Glomerular endothelial cell (primary cell): ENCODE measurements at places on chromosomes 3 and 15. TPM values are rescaled to one million over a fixed set of nuclear protein-coding genes. Genes with fewer than 3 reads are reported as not detected.

DNA sequence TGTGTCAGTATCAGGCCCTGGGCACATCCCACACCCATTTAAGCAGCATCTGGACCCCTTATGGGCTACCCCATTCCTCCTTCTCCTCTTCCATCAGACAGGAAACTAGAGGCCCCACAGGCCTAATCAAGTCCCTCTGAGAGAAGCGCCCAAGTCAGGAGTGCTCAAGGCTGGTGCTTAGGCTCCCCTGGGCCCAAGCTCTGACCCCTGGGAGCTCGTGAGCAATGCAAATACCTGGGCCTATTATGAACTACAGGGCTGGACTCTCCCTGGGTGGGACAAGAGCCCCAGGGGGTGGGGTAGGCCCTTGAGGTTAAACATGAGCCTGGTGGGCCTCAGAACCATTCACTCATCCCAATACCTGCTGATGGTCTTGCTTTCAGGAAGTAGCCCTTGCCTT, 57.4 kb downstream of the SEMA3G start:
- DNase-seq = no peak

- no peak for DNase-seq
These were observed 103.1 kb upstream of the CCDC39 start for GRCh38 chr3:180782195-180782984.

ZPLD1 gene
- total RNA-seq = 0.10 TPM in 1 of 2 replicates, not detected in the other

OTOL1 gene
- total RNA-seq = not detected in 2 replicates

DNA sequence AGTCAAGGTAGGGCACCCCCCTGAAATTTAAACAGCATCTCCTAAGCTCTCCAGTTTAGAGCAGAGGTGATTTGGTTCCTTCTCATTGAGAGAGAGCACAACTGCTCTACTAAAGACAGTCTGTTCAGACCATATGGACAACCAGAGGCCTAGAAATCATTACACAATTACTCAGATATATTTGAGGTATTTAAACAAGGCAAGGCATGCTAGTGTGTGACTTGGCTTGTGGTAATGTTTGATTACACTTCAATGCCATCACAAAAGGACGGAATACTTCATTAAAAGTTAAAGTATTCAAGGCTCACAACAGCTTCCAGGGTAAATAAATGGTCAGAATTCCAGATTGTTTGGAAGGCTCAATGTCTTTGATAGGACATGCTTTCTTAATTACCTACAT, 110.2 kb downstream of the LRTM1 start:
- no peak for DNase-seq

DNA sequence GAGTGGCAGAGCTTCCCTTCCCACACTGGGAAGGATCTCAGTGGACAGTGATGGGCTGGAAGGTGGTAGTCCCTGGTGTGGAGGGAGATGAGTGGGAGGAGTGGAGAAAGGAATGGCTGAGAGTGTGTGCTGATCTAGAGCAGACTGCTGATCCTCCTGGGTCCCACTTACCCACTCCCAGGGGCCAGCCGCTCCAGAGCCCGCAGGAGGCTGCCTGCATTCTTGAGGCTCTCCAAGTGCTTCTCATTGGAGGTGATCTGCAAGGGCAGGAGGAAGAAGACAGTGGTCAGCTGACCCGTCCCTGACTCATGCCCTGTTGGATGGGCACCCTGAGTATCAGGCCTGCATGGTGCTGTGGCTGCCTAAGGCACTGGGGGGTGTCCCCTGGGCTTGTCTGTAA, 50.0 kb downstream of the CTNNB1 start:
- no peak for DNase-seq

PCSK6 gene
- total RNA-seq = 19.2 and 24.4 TPM in 2 replicates

DNA sequence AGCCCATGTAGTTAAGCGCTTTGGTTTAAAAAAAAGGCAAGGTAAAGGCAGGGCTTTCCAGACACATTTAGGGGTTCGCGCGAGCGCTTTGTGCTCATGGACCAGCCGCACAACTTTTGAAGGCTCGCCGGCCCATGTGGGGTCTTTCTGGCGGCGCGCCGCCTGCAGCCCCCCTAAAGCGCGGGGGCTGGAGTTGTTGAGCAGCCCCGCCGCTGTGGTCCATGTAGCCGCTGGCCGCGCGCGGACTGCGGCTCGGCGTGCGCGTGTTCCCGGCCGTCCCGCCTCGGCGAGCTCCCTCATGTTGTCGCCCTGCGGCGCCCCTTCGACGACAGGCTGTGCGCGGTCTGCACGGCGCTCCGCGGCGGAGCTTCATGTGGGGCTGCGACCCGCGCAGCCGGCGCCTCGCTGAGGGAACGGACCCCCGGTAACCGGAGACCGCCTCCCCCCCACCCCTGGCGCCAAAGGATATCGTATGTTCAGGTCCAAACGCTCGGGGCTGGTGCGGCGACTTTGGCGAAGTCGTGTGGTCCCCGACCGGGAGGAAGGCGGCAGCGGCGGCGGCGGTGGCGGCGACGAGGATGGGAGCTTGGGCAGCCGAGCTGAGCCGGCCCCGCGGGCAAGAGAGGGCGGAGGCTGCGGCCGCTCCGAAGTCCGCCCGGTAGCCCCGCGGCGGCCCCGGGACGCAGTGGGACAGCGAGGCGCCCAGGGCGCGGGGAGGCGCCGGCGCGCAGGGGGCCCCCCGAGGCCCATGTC, 927 bp downstream of the SMAD6 start:
- DNase-seq = no peak

GRCh38 chr3:81277853-81278252, 483.6 kb downstream of the GBE1 start:
- no peak for DNase-seq

ZCWPW2 gene
- 0.18 TPM in 1 of 2 replicates, not detected in the other for total RNA-seq

ZMYND10 gene
- 0.12 and 0.44 TPM in 2 replicates for total RNA-seq

DNA sequence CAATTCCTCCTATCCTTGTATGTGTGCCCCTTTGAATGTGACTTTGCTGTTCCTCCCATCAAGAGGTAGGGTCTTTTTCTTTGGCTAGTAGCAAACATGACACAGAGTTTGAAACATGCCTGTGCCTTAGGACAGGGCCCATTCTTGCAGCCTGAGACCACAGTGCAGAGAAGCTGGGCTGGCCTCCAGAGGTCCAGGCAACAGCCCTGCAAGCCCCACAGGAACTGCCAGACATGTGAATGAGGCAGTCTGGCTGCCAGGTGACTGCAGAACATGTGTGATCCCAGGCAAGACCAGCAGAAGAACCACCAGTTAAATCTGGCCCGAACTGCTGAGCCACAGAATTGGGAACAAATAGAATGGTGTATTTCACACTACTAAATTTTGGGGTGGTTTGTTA, 1.2 kb upstream of the HGD start:
- DNase-seq = no peak

DNA sequence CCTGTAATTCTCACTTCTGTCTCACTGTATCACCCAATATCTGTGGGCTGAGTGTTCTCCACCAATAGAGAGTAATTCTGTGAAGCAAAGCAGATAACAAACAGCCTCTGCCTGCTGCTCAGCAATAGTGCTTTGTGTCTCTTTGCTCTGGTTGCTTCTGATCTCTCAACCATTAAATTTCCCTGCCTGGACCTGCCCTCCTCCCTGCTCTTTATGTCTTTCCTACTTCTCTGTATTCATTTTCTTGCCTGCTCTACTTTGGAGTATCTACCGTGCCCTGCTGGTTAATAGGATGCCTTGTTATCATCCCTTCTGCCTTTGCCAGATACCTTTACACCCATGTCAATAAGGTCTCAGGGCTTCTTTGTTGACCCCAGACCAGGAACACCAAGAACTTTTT, 102.9 kb upstream of the CGNL1 start:
- DNase-seq = no peak

SLC6A20 gene
- total RNA-seq = not detected in 2 replicates

DNA sequence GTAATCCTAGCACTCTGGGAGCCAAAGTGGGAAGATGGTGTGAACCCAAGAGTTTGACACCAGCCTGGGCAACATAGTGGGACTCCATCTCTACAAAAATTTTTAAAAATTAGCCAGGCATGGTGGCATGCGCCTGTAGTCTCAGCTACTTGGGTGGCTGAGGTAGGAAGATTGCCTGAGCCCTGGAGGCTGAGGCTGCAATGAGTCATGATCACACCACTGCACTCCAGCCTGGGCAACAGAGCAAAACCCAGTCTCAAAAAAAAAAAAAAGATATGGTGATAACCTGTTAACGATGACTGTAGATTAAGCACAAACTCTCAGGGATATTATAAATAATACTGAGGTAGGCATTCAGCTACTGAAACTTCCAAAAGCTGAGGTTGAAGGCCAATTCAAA, 107.5 kb downstream of the SLC49A4 start:
- DNase-seq = no peak

GRCh38 chr3:166190360-166190759, 353.1 kb upstream of the BCHE start:
- DNase-seq = no peak

GPD1L gene
- total RNA-seq = 8.3 and 9.2 TPM in 2 replicates

NTRK3 gene
- 0.41 TPM in 1 of 2 replicates, not detected in the other for total RNA-seq

- no peak for DNase-seq
These were observed 27.8 kb downstream of the STARD5 start for GRCh38 chr15:81296186-81296585.

DZIP1L gene
- 3.5 and 17.7 TPM in 2 replicates for total RNA-seq

- no peak for DNase-seq
These were observed 6.5 kb downstream of the CHD2 start for GRCh38 chr15:92906563-92907081.

DNA sequence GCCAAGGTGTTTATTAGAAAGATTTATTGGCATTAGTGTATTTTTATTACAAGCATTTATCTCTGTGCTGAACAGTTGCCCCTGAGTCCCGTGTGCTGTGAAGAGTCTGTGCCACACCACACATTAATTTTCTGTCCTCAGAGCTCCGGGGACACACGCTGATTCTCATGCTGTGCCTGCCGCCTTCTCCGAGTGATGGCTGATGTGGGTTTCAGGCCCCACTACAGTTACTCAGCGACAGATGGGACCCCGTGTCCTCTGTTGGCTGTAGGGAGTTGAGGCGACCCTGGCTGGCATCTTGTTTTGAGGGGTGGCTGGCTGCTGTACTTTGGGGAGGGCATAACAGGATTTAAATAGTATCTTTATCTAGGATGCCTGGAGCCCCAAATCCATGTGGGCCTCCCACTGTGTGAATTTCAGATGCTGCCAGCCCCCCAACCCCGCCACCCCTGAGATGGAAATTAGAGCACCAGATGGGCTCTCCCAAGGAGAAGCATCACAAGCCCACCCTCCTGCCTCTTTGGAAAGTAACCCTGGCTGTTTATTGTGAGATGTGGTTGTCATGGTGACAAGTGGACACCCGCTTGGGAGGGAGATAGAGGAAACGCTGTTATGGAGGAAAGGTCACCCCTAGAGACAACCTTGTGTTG, 185.6 kb downstream of the APBA2 start:
- no peak for DNase-seq

DNA sequence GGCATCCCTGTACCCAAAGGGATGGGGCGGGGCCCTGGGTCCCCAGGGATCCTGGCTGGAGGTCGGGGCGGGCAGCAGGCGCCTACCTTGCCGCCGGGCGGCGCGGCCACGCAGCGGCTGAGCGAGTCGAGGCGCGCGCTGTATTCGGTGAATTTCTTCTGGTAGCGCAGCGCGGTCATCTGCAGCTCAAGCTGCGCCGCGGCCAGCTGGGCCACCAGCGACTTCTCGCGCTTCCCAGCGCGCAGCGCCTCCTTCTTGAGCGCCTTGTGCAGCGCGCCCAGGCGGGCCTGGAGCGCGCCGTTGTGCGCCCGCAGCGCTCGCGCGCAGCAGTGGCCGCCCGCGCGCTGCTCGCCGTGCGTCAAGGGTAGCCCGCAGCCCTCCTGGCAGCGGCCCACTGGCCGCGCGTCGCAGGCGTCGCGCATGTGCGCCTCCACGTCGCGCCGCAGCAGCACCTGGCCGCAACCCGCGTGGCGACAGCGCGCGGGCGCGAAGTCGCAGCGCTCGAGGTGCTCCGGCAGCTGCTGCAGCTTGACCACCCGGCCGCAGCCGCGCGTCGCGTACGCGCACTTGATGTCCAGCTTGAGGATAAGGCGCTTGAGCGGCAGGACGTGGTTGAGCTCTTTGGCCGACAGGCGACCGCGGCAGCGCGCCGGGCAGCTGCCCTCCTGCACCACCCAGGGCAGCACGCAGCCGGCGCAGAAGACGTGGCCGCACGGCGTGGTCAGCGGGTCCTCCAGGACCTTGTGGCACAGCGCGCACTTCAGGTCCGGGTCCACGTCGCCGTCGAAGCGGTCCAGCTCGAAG, 522 bp downstream of the PDZRN3 start:
- DNase-seq = no peak

TRIM42 gene
- not detected in 2 replicates for total RNA-seq

DNA sequence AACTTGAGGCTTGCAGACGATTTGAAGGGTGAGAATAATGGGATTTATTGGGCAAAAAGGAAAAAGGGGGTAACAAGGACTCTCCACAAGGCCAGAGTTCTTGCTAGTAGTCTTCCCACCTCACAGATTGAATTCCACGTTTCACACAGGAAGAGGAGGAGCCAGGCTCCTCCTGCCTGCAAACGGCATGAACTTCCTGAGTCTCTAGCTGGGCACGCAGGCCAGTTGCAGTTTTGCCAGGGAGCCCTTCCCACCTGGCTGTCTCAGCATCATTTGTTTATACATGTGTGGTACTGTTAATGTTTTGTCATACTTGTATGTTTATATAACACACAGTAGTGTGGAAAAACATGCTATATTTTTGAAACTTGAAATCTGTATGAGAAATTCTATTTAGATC, 155.0 kb downstream of the NLGN1 start:
- DNase-seq = no peak

DNA sequence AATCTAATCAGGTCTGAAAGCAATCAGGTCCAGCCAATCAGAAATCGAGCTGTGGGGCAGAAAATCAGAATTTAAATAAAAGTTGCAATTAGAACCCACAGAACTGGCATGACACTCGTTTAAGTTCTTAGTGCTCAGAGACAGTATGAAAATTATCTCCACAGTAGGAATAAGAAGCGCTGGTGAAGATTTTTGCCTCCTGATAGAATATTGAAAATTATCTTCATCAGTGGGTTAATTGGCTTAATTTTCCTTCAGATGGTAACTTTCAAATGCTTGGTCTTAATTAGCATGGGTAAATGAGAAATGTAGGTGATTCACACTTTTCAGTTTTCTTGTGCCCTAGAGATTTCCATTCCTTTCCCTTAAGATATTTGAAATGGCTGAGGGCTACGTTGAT, 109.1 kb upstream of the MDFIC2 start:
- DNase-seq = no peak

DNA sequence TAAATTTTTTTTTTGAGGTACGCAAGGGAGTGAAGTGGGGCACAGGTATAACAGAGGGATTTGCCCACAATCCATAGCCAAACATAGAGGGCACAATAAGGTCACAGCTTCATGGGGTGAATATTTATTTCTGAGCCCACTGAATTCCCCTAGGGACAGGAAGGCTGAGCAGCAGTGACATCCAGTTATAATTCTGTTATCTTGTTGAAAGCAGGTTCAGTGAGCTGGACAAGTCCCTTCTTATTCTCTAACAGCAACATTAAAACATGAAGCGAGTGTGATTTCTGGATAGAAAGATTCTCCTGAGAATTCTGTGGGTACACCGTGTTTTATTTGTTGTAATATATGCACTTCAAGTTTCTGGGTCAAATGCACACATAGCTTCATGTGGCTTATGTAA, 538.2 kb downstream of the NAALADL2 start:
- DNase-seq = no peak
